ENCODE measurements at places on chromosomes 6 and 20.

DNA sequence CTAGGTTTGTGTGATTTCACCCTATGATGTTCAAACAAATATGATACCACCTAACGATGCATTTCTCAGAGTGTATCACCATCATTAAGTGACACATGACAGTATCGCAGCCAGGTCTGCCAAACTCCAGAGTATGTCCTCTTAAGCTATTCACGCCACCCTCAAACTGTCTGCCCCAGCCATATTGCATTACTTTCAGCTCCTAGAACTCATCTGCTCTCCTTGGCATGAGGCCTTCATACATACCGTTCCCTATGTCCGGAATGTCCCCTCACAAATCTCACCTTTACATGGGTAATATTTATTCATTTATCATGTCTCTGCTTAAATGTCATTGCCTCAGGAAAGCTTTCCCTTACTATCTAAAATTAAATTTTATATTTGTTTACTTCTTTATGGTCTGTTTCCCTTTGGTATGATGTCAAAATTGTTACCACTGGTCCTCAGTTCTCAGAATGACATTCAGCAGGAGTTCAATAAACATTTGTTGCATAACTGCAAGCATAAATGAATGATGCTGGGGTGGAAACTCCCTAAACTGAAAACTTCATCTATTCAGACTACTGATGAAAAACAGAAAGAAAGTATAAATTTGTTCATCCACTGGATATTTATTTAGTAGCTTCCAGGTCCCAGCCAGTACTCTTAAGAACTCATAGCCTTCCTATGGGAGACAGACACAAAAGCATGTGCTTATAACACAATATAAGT is 3.2 kb downstream of the SESN1 start:
- no peak for DNase-seq

DNA sequence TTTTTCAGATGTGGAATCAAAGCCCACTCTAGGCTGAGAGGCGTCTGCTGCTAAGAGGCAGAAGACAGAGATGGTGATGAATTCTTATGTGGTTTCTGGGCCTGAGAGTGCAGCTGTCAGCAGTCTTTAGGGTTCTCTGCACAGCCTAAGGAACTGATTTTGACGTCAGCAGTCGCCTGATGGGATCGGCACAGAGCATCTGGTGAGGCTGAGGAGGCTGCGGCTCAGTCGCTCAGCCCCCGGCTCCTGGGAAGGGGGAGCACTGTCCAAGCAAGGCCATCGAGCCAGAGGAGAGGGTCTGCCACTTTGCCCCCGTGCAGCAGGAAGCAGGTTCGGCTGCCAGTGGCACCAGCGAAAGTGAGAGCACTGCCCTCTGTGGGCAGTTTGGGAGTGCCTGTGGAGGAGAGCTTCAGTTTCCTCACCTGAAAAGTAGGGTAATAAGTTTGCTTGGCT is 92.5 kb downstream of the TCP11 start:
- DNase-seq: peak; percentile 14

- no peak for DNase-seq
Measured at GRCh38 chr6:81999826-82000225, 247.3 kb upstream of the TENT5A start.

DNA sequence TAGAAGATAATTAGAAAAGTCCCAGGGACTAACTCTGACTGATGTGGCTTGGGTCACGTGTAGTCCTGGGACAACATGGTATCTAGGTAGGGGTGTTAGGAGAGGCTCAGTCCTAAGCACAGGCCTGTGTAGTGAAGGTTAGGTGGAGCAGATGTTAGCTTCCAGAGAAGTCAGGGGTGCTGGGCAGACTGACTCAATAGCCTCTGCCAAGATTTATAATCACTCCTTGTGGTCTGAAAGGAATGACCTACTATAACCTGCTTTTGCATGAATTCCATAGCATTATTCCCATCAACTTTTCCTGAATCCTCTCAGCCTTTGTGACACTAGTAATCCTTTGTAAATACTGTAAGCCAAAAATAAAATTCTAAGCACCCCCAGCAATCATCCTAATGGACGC is 10.2 kb upstream of the PEX7 start:
- no peak for DNase-seq

GRCh38 chr6:147283460-147283859 is 79.2 kb downstream of the STXBP5 start:
- DNase-seq: no peak

GRCh38 chr6:169225887-169226286 is 27.8 kb downstream of the THBS2 start:
- DNase-seq: no peak

GRCh38 chr6:86686496-86686895 is 250.8 kb upstream of the HTR1E start:
- DNase-seq: no peak

DNA sequence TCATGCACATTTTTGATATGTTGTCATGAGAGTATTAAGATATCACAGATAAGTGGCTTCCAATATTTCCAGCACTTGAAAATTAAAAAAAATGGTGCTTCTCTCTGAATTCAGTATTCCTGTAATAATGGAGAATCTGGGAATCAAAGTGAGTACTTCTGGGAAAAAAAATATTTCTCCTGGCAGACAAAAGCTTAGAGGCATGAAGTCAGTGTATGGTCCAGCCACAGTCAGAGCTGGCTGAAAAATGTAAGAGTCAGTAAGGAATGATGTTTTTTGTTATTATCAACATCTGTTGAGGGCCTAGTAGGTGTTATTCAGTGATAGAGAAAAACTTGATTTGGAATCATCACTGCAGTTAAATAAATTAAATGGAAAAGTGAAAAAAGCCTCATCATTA is 3.2 kb upstream of the RFPL4B start:
- DNase-seq: no peak

DNA sequence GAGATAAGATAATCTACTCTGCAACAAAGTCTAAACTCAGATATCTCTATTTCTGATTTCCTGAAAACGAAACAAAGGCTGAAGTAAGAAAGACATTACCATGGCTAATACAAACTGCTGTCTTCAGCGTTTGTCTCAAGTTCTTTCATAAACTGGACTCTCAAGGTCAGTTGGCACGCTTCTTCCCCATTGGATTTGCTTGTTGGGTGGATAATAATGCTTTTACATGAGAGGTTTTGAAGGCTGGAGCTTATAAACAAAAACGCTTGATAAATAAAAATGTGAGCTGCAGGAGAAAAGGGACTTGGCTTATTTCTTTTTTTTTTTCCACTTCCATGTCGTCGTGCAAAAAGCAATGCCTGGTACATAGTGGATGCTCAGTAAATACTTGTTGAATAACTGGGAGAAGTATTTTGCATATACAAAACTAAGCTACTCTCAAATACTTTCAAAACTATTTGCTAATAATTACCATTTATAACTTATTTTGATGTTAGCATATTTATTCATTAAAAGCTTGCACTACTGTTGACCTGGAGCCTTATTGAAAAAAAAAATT is 65.7 kb upstream of the EEF1A1 start:
- DNase-seq: no peak

DNA sequence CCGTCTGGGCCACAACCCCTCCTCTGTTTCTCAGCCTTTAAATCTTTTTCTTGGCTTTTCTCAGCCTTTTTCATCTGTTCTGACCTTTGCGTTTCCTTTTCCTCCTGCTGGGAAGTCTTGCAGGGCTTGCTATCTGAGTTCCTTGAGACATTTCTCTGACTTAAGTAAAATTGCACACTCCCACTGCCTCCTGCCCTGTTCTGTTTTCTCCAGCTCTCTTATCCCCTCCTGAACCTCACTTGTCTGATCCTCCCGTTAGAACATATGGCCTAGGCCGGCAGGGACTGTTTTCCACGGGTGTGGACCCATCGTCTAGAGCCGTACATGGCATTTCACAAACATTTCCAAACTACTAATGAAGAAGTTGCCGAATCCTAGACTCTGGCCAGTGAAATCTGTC is 63.0 kb downstream of the ARID1B start:
- no peak for DNase-seq

GRCh38 chr20:59598625-59599310 is 5.6 kb upstream of the PHACTR3 start:
- peak; percentile 36 for DNase-seq

DNA sequence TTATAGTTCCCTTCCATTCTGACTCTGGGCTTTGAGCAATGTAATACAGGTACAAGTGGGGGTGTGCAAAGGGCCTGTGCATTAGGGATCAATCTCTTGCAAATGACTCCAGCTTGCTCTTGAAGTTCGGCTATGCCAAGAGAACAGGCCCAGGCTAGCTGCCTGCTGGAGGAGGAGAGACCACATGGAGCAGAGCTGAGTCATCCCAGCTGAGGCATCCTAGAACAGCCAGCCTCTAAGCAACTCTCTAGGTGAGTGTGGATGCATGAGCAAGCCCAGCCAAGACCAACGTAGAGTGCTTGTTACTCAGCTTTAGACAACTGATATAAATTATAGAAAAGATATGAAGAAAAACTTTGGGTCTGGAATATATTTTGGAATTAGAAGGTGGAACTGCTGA is 47.6 kb upstream of the RBM24 start:
- no peak for DNase-seq

- DNase-seq: no peak
Measured at GRCh38 chr6:47524136-47524845, 46.7 kb downstream of the CD2AP start.

DNA sequence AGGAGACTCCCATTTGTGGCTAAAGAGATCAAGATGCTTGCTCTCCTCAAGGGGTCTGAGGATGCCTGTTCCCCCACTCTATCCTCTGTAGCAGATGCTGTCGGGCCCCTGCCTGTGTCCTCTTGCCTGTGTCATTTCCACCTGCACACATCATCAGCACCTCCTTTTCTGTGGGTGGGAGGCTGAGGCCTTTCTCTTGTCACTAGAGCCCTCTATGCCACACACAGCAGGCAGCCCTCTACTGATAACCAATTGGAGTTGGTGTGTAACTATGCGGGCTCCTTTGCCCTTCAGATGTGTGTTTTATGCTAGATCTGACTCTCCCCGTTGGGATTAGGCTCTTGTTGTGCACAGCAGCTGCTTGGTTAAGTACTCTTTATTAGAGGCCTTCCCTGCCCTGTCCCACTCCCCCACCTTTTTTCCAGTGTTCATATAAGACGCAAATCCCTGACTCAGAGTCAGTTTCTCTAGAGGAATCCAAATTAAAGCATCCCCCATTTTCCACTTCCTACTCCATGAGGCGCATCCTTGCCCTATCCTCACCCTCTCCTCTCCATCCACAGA is 7.7 kb downstream of the TREML2 start:
- DNase-seq: no peak

- no peak for DNase-seq
Measured at GRCh38 chr6:142455957-142456589, 154.3 kb downstream of the ADGRG6 start.

- no peak for DNase-seq
Measured at GRCh38 chr20:46683011-46683667, 6.1 kb downstream of the TP53RK start.

DNA sequence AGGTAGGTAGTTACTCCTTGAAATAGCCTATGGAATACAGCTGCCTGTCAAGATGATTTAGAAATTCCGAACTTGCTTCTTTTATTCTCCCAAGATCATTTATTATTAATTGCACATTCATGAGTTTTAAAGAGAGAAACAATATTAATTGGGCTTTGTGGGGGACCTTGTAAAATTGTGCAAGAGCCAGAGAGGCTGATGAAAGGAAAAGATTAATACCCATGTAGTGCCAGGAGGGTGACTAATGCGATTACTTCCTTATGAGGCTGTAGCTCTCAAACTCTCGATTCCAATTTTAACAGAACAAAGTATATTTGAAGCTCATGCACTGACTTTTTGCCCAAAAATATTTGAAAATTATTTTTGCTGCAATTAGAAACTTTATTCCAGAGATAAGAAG is 423.8 kb upstream of the ID4 start:
- DNase-seq: no peak

- no peak for DNase-seq
Measured at GRCh38 chr20:24531631-24532419, 62.4 kb downstream of the SYNDIG1 start.

GRCh38 chr6:125612345-125612846 is 137.0 kb upstream of the HEY2 start:
- no peak for DNase-seq

DNA sequence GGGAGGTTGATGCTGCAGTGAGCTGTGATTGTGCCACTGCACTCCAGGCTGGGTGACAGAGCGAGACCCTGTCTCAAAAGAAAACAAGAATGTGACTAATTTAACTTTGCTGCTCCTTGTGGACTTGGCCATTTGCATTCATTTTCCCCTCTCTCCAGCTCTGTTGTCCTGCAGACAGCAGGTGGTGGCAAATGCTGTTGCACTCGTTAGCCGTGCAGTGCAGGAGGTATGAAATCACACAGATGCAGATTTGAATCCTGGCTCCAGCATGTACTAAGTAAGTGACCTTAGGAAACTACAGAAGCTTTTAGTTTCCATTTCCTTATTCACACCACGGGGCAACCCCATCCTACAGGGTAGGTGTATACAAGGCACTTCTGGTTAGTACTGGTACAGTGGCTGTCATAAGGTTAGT is 9.6 kb upstream of the BEND3 start:
- no peak for DNase-seq

- DNase-seq: no peak
Measured at GRCh38 chr6:22227824-22228610, 68.8 kb downstream of the PRL start.

- DNase-seq: no peak
Measured at GRCh38 chr6:84052204-84052882, 18.8 kb downstream of the MRAP2 start.

All from activated CD4-positive, alpha-beta T cell treated with anti-CD3 and anti-CD28 coated beads, Interleukin-2, amount 50 U/mL, for 48 hours (primary cell).